Skin of body (tissue), 3 donors: ENCODE measurements at places on chromosomes 16 and 17. TPM values are rescaled to one million over a fixed set of nuclear protein-coding genes. Genes with fewer than 3 reads are reported as not detected.

The PPP1R1B gene
- total RNA-seq: 12.8 TPM

The ZNF423 gene
- 8.0 TPM for total RNA-seq

The DNAJC7 gene
- total RNA-seq: 74.8 TPM

The TEKT5 gene
- 0.59 TPM for total RNA-seq

The TMC6 gene
- total RNA-seq: 14.2 TPM

The TPSD1 gene
- 1.3 TPM for total RNA-seq

DNA sequence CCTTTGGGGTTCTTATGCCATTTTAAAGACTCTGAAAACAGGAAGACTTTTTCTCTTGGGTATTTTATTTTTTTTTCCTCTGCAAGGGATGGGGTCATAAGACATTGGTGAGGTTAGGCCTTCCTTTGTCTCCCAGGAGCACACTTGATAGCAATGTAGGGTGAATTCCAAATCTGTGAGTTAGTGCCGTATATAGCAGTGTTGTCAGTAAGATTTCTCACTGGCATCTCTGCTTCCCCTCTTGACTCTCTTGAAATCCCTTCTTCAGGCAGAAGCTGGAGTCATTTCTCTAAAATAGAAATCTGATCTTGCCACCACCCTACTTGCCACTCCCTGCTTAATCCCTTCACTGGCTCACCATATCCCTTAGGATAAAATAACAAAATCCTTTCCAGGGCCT lies 529.7 kb downstream of the WWOX start:
- no peak for DNase-seq

- no peak for DNase-seq
Measured at GRCh38 chr17:65515512-65515911, 45.9 kb downstream of the AXIN2 start.

DNA sequence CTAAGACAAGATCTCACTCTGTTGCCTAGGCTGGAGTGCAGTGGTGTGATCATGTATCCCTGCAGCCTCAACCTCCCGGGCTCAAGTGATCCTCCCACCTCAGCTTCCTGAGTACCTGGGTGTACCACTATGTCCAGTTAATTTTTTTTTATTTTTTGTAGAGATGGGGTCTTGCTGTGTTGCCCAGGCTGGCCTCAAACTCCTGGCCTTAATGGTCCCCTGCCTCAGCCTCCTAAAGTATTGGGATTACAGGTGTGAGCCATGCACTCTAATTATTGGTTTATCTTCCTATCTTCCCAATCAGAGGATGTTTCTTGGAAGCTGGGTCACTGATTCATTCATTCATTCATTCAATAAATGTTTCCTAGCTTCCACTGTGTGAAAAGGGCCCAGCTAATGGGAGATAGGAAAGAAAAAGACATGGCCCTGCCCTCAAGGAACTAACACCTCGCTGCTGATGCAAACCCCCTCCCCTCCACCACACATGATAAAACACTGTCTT lies 8.5 kb downstream of the ASPHD1 start:
- DNase-seq: no peak

GRCh38 chr17:12247761-12248160 lies 227.1 kb downstream of the MAP2K4 start:
- DNase-seq: no peak

GRCh38 chr17:15492791-15493692 lies 25.6 kb upstream of the CDRT4 start:
- DNase-seq: no peak

GRCh38 chr17:62668091-62668804 lies 40.8 kb downstream of the MRC2 start:
- no peak for DNase-seq

GRCh38 chr16:31465788-31466370 lies 6.1 kb upstream of the TGFB1I1 start:
- DNase-seq: no peak

DNA sequence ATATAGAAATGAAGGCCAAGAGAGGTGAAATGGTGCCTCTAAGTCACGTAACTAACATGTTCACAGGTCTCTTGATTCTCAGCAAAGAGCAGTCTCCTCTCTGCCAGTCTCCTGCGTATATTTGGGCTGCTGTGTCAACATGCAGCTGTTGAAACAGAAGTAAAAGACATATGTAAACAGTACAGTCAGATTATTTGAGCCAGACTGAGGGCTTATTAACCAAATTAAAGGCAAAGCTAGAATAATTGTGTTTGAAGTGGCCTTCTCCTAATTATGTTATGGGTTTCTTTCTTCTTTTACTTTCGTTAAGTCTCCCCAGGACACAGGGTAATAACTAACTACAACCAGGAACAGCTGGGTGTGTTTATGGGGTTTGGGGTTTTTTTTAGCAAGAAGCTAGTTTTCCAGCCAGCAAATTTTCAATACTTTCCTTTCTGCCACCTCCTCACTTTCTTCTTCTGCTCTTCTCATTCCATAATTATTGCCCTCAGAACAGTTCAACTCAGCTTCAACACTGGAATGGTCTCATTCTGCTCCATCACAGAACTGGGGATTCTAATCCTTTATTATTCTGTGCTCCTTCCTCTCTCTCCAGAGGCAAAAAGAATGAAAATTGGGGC lies 18.4 kb downstream of the G6PC1 start:
- no peak for DNase-seq

- DNase-seq: no peak
Measured at GRCh38 chr17:82689077-82689476, 9.4 kb downstream of the RAB40B start.

- no peak for DNase-seq
Measured at GRCh38 chr16:13919330-13919682, 648 bp upstream of the ERCC4 start.

DNA sequence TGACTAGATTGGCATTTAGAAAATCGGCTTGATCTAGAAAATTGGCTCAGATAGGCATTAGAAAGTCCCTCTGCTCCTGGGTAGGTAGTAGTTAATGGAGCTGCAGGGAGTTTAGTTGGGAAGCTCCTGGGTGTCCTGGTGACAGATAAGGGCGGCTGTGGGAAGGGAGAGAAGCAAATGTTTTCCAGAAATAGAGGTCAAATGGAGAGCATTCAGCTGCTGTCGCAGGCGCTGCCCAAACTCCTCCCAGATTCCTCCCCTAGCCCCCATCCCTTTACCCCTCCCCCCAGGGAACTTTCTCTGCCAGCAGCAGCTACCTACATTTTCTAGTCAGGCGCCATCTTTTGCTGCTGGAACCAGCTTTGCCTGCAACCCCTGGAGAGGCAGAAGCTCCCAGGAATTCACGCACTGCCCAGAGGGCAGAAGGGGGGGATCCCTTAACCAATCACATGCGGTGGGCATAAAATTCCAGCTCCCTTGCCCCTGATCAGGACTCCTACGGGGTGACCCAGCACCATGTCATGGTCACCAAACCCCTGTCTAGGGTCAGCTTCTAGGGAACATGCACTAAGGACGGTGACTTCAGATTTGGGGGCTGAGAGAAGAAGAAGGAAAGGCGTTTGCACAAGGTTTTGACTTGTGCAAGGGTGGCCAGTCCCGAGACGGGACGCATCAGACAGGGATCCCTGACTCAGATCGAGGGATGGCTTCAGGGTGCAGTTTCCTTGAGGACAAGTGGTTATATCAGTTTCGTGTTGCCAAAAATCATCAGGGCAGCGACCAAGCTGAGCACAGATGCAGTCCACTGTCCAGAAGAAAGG lies 43.8 kb downstream of the SOCS1 start:
- DNase-seq: no peak

GRCh38 chr16:86878236-86879080 lies 300.1 kb downstream of the FOXL1 start:
- no peak for DNase-seq

- no peak for DNase-seq
Measured at GRCh38 chr17:17559164-17559563, 32.3 kb downstream of the PEMT start.

- no peak for DNase-seq
Measured at GRCh38 chr17:36545077-36545464, 352 bp downstream of the GGNBP2 start.

GRCh38 chr16:84686707-84687298 lies 13.0 kb upstream of the USP10 start:
- DNase-seq: no peak

- DNase-seq: no peak
Measured at GRCh38 chr17:16251556-16251955, 34.5 kb downstream of the PIGL start.

DNA sequence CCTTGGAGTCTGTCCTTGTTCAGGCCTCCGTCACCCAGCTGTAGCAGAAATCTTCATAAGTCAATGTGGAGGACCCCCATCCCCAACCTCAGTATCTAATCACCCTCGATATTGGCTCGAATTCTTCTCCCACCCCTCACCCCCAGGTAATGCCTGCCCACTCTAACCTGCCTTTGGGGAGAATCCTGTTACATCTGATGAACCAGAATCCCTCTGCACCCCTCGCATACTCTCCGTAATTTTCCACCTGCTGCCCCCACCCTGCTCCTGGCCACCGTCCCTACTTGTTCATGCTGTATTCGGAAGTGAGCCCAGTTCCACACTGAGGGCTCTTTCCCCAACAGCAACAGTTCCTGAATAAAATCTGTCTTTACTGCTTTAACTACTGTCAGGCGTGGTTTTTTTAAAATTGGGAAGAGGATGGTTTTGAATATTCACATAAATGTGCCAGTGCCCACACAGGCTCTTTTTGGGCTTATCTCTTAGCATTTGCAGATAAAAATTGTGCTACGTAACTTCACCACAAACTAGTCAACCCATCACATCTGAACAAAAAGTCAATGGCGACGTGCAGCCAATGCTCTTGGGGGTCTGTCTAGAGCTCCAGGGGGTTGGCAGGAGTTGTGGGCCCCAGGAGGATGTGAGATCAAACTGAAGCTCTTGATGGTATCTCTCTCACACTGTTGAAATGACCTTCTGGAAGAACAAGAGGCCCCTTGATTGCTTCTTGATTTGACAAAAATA lies 73.7 kb downstream of the NETO2 start:
- no peak for DNase-seq

DNA sequence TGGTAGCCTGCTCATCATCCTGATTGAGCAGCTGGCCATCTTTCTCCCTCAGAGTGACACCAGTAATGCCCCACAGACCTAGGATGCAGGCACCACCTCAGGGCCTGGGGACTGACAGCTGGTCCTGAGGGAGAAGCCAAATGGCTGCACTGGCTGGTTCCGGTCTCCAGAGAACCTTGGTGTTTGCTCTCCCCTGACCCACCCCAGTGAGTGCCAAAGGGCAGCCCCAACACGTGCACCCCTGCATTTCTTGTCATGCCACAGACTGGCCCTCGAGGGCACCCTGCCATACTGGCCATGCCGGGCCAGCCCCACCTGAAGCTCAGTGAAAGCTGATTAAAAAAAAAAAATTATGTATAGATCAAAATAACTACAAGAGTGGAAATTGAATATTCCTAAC lies 100.5 kb downstream of the WNT3 start:
- DNase-seq: no peak

DNA sequence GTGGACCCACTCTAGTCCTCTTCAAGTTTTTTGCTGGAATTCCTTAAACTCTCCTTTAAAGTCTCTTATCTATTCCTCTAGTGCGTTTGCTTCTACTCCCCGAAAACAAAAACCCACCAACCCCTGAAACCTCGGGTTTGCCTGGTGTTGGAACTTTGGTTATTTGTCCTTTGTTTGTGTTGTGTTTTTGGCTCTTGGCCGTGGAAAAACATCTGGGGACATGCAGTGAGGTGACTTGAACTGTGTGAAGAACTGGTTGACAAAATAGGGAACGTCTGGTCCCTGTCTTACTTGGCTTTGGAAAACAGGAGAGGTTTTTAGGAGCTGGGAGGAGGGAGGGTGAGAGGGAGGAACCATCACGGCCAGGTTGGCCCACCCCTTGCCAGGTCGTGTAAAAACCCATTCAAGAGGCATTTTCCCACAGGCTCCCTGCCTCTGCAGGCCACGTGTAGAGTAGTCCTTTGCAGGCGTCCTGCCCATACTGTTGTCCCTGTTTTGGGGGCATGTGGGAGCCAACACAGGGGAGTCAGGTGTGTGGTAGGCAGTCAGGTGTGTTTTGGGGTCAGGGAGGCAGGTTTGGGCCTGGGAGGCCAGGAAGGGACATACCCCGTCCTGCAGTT lies 169.3 kb downstream of the RAB11FIP4 start:
- DNase-seq: no peak

DNA sequence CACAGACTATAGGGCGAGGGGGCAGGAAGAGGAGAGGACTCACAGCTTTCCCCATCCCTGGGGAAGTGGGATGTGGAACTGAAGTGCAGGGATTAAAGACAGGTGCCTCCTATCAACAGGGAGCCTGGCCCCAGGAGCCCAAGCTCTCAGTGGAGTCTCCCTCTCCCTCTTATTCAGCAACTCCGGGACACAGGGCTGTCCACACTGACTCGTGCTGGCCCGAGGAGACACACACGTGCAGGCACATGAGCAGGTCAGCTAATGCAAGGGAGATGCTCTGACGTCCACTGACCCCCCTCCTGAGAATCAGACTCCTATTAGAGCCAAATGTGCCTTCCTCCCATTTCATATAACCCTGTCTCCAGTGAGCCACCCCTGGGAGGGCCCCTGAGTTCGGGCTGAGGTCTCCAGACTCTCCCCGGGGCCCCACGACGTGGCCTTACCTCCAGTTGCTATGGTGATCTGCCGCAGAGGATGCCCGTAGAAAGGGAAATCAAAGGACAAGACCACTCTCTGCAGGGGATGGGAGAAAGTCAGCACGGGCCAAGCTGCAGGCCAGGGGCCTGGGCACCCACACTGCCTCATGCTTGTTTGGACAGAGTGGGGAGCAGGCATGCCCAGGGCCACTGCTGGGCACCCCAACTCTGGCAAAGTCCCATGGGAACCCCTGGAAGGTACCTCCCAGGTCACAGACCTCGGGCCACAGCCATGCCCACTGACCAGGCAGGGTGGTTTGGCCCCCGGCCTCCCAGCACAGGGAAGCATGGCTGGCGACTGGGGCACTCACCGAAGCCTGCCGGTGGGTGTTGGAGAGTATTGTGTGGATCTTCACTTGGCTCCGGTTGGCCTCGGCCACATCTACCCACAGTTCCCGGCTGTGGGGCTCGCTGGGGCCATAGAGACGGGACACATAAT lies 42.7 kb downstream of the PLXDC1 start:
- DNase-seq: no peak

GRCh38 chr17:16534236-16534635 lies 34.8 kb downstream of the ZNF287 start:
- DNase-seq: no peak

GRCh38 chr17:7233701-7234082 lies 625 bp downstream of the DVL2 start:
- no peak for DNase-seq
